ENCODE measurements at places on chromosomes 6 and 20.

DNA sequence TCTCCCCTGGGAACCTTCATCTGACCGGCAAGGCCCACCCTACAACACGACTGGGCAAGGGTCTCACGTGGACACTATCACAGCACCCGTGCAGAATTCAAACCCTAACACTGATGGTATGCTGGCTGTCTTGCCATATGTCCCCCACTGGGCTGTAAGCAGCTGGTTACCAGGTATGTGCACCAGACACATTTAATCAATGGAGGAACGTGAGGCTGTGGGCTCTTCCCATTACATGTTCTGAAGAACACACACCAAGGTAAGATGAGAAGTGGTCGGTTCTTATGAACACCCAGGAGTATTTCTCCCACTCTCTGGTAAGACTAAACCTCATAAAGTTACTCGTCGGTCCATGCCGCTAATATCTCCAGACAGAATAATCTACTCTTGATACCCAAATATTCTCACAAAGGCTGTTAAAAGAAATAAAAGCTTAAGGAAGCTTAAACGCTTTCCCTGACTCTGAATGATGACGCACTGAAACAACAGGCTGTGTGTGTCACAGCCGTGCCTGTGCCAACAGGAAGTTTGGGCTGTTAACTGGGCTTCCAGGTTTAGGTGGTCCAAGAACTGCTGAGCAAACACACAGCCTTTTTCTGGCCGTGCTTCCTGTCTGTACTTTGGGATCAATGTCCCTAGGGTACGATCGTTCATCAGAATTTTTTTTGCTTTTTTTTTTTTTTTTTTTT is 75.3 kb downstream of the SLC23A2 start:
- DNase-seq, result no peak

- DNase-seq, result no peak
These were observed 136.4 kb downstream of the MTFR2 start for GRCh38 chr6:136113736-136114173.

- no peak for DNase-seq
These were observed 17.3 kb downstream of the GGTLC1 start for GRCh38 chr20:23971310-23971709.

DNA sequence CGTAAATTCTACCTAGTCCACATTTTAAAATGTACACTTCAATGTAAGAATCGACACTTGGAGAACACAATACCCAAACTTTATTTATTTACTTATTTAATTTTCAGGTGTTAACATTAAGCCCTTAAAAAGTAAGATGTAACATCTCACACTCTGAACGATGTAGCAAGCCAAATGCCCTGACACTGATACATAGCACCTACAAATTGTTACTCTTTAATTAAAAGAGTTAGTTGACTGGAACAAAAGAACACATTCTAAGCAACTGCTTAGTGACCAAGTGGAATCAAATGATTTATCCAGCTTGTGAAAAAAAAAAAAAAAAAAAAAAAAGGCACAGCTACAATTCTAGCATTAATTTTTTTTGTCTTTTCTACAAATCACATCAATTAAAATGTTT is 292.1 kb upstream of the THEMIS start:
- no peak for DNase-seq

- DNase-seq, result no peak
These were observed 34.1 kb downstream of the EYA4 start for GRCh38 chr6:133275213-133275612.

- no peak for DNase-seq
These were observed at the start of gene CALHM5 for GRCh38 chr6:116511424-116512110. Gene CALHM5, plus strand, starts transcription at chr6:116511639. Its CDS starts 58 bp downstream, at chr6:116511697.

All from activated CD4-positive, alpha-beta T cell treated with anti-CD3 and anti-CD28 coated beads for 24 hours (primary cell).